Stimulated activated naive B cell treated with anti-CD40 and anti-IgM and Interleukin-4, amounts not matched to agents 10 μg/mL and 1 μg/mL and 100 μg/mL, for 72 hours (primary cell): ENCODE measurements at places on chromosomes 11 and 22.

DNA sequence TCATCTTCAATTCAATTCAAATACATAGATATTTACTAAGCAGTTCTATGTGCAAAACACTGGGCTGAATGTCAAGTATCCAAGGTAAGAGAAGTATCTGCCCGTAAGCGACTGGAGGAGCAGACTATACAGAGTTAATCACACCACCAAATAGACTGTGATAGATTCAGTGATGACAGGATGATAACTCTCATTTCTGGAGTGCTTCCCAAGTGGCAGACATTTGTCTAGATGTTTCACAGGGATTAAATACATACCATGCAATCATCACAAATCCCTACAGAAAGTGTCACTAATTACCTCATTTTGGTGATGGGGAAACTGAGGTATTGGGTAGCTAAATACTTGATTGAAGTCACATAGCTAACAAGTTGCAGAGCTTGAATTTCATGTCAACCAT, 508.7 kb upstream of the TENM4 start:
- no peak for DNase-seq

DNA sequence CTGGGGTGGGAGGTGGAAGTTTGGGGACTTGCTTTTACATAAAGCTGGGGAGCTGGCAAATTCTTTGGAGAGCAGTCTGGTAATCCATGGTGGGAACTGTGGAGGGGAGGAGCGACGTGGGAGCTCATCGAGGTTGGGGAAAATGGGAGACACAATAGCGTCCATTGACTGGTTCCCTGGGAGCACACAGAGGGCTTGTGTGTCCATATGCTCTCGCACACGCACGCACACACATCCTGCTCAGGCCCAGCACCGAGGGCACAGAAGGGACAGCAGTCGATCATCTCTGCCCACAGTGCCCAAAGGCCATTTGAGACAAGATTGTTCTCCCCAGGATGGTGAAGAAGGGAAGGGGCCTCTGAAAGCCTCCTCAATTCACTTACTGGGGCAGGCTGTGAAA, 53.7 kb downstream of the FBXO7 start:
- no peak for DNase-seq

DNA sequence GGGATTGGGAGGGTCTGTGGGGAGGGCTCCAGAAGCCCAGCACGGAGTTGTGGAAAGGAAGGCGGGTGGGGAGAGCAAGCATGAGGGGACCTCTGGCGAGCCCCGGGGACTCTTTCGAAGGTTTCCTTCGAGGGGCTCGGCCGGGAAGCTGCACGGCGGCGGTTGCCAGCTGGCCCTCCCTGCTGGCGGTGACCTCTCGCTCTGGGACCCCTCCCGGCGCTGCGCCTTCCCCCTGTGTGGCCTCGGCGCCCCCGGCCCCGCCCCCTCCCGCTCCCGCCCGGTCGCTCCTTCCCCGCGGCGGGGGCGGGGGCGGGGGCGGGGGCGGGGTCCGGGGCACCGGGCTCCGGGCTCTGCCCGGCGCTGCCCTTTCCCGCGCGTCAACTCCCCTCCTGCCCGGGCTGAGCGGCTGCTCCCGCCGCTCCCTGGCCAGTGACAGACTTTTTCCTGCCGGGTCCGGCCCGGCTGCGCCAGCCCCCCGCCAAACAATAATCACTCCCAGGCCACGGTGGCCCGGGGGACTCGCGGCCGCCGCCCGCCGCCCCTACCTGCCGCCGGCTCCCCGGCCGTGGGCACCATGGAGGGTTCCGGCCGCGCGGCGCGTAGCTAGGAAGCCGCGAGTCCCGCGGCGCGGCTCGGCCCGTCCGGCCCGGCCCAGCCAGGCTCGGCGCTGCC, 941 bp downstream of the CLCF1 start:
- DNase-seq: no peak

- no peak for DNase-seq
Measured at GRCh38 chr11:35079611-35080010, 59.4 kb upstream of the CD44 start.

GRCh38 chr22:17397756-17398547, 28.7 kb downstream of the CECR2 start:
- DNase-seq: no peak

DNA sequence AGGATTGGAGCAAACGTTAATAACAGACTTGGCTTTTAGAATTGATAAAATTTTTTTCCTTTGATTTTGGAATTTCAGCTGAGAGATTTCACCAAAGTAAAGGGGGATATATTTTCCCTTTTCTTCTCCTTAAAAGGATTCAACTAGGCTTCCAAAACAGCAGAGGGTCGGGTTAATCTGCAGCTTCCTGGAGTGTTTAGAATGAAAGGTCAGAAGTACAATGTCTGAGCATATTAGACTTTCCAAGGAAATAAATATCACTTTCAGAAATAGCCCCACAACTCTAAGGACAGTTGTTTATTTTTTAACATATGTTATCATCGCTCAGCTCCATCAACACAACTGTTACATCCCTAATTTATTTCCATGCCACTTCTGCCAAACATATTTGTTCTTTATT, 1532.9 kb upstream of the RAG2 start:
- no peak for DNase-seq

GRCh38 chr11:61869429-61869707, 22.0 kb downstream of the FADS3 start:
- no peak for DNase-seq

DNA sequence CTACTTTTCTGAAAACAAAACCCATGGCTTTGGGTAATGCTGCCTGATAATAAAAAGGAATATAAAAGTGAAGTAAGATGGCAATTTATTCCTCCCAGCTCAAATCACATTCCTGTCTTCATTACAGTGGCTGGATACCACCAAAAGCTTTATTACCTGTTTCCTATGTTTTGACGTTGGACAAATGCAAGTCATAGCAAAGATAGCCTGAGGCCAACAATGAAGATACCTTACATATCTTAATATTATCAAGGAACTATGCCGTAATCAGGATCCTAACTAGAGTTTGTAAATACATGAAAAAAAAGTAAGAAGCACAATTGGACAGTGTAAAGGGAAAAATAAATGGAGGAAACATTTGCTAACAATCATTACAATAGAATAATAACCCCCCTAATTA, 202.4 kb downstream of the SOX6 start:
- DNase-seq: no peak
